ENCODE measurements at places on chromosomes 2 and 18.

DNA sequence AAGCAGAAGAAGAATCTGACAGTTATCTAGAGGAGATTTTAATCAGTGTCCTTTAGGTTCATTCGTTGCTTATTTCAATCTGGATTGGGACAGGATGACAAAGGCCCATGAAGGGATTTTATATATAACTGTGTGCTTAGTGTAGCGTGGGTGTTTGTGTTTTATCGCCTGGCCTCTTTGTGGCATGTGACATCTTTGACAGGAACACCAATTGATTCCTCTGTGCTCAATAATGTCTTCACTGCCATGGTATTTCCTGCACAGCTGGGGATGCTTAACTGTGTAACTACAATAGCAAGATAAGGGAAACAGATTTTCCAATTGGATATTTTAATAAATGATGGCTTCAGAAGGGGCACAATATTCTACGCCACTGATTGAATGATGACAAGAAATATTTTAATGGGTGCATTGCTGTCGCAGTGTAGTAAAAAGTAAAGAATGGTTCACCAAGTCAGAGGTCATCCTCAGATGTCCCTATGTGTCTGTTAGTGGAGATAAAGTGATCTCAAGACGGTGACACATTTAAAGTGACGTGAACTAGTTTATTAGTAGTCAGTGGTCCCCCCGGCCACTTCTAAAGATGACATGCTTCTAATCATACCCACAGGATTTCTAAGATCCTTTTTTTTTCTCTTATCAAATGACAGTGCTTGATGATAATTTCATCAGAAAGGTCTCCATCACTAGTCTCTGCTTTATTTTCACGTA, 160.4 kb downstream of the AGAP1 start:
- no peak for DNase-seq

DNA sequence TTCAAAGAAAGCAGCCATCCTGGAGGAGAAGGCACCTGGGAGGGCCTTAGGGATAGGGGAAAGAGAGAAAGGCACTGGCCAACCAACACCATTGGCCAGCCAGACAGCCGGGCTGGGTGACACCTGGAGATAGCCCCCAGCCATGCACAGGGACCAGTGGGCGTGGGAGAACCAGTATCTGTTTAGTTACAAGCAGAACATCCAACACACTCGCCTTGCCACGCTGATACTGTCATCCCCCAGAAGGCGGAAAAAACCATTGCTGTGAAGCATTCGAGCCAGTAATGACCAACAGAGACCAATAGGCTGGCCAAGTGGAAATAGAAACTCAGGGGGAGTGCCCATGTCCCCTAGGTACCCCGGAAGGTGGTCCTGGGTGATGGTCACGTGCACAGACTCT, 15.5 kb downstream of the ASPRV1 start:
- DNase-seq = no peak

GRCh38 chr2:200382874-200383273, 76.4 kb downstream of the SPATS2L start:
- DNase-seq = no peak

GRCh38 chr2:239053801-239054503, 206.1 kb downstream of the TWIST2 start:
- DNase-seq = no peak

GRCh38 chr18:75783566-75784281, 356.2 kb upstream of the SMIM21 start:
- no peak for DNase-seq

DNA sequence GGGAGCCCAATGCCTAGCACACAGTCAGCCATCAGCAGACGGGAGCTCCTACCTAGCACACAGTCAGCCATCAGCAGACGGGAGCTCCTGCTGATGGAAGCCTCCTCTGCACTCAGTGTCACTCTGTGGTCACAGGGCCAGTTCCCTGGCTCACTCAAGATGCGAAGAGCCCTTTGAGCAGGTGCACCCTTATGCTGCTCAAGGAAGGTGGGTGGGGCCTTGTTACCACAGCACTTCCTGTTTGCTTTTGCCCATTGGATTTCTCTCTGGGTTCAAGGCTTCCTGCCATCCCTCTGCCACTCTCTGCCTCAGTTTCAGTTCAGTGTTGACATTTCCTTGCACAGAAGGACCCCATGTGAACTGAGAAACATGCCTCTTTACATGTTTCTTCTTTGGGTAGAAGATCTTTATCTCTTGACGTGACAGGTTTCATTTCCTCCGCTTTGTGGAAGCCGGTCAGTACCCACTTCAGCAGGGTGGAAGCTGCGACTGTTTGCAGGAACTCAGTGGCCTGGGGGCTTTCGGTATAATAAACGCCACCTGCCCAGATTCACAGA, 11.6 kb downstream of the TRIB2 start:
- no peak for DNase-seq

DNA sequence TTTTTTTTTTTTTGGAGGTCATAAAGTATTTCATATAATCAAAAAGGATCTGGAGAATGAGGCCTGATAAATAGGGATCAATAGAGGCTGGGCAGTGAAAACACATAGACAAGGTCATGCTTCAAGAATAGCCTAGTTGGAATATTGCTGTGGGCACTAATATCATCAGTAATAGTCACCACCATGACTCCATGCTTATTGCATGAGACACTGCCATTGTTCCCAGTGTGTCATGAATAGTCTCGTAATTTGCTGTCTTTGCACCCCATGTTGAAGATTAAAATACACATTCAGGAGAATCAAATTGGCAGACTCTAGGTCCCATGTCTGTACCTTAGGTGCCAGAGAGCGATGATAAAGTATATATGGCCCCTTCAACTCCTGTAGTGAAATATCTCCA, 10.3 kb downstream of the ASXL3 start:
- no peak for DNase-seq

DNA sequence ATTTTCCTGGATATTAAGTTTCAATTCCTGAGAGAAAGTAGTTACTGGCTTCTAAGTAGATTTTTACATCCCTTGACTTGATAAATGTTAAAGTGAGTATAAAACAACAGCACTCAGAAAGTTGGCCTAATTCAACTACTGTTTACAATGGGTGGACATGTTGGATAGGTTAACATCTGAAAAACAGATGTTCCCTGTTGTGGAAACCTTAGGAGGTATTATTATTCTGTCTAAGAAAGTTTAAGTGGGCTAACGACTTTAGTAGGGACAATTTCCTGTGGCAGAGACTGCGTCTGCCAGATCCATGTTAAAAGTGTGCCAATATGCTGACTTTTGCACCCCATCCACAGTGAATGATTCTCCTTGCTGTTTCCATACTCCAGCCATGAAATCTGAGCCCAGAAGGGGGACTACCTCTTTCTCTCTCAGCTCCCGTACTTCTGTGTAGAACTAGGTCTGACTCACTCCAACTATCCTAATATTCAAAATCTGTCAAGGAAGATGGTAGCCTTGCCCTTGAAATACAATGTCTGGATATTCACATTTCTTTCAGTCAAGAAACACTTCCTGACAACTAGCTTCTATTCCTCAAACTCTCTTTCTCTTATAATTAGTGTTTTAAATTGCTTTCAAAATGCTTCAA, 327.5 kb upstream of the HNRNPA3 start:
- DNase-seq = no peak

DNA sequence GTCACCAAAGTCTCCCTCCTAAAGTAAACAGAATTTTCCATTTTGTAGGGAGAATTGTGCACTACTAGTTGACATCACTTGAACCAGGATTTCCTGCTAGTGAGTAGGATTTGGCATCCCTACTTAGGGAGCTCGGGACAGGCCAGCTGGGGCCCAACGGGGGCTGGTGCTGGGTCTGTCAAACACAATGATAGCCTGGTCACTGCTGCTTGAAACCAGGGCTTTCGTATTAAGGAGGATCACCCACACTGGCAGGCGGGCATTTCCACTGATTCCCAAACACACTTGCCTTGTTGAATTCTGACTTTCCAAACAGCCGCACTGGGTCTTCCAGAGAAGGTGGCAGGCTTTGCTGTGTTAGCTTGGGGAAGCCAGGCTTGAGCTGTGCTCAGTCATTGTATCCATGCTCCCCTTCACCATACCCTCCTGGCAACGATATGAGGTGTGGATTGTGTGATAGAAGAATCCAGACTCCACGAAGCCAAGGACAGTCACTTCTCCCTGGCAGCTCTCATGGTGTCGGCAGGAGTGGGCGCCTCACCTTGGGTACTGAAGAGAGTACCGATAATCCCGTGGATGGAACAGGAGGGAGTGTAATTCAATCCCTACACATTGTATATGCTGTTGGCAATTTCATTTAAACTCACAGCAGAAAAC, 7.5 kb downstream of the GDF7 start:
- no peak for DNase-seq

- no peak for DNase-seq
Measured at GRCh38 chr18:12011199-12011956, 30.1 kb downstream of the IMPA2 start.

- DNase-seq = no peak
Measured at GRCh38 chr2:220296174-220296573, 668.7 kb downstream of the SLC4A3 start.

DNA sequence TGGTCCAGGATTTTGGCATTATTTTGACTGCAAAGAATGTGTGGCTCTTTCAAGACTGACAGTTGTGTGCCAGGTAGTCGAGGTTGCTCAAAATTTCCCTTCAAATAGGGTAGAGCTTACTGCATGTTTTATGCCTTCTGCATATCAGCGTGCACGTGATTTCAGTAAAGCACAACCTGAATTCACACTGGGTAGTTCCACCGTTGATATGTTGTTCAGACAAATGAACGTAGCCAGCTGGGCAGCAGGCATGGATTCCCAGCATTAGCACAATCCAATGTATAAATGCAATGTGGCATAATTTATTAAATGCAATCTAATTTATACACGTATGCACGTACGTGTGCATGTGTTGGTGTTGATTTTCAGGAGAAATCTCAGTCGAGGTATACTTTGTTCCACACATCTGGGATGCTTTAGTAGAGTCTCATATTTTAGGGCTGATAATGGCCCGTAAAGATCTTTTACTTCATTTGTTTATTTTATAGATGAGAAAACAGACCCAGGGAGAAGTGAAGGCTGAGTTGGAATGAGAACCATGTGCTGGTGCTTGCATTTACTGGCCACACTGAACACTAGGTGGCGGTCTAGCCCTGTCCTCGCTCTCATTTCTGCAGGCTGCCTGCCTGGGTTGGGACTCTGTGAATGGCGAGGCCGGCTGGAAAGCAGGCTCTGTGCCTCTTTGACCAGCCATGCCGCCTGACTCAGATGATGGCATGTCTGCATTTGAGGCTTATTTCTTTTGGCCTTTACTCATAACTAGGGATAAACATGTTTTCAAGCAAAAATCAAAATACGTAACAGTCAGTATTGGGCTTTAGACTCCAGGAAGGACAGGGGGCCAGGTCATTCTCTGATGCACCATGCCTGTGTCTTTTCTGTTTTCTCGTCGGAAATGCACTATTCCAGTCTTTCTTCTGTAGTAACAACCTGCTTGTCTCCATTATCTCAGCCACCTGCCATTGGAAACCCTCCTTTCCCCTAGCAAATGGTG, 120.4 kb downstream of the RNF144A start:
- no peak for DNase-seq

DNA sequence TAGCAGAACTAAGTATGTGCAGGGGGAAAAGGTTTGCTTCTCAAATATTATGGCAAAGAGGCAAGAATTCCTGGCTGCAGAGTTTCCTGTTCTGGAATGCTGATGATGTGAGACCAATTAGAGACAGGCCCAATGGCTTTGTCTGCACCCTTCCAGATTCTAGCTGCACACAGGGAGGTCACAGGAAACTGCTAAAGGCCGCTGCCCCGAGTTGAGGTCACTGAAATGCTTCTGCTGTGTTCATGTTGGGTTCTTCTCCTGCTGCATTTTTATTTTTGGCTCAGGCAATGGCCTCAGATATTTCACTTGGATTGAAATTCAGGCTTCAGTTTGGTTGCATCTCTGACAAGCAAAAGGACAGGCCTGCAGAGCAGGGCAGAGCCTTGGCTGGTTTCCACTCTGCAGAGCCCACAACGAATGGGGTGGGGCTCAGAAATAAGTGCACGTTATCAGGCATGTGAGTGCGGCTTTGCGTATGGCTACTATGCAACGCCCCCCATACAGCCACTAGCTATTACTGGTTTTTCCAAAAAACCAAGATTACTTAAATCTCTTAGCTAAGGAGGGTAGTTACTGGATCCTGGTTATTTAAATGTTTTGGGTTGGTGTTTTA, 66.9 kb upstream of the FZD5 start:
- no peak for DNase-seq

- no peak for DNase-seq
Measured at GRCh38 chr2:165857876-165858275, 63.8 kb upstream of the GALNT3 start.

DNA sequence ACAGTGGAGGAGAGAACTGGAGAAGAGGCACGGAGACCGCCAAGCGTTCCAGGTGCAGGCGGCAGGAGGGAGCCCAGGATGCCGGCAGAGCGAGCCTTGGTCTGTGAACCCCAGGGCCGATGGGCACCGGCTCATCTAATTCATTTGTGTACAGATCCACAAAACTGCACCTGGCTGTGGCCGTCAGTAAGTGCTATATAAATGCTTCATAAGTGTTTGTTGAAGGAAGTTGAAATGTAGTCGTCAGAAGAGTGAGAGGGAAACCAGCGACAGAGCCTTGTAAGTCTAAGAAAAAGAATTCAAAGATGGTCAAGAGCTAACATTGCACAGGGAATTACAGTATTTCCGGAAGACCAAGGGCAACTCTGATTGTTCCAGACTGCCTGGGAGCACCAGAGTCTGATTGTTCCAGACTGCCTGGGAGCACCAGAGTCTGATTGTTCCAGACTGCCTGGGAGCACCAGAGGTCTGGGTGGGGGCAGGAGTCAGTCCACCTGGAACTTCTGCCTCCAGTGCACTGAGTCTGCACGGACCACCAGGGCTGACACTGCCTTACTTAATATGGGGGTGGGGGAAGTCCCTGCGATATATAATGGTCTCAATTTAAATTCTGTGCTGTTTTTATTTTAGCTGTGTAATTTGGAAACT, 112.3 kb downstream of the BCL2 start:
- DNase-seq = no peak

- DNase-seq = no peak
Measured at GRCh38 chr2:223697892-223698645, 95.9 kb upstream of the SCG2 start.

DNA sequence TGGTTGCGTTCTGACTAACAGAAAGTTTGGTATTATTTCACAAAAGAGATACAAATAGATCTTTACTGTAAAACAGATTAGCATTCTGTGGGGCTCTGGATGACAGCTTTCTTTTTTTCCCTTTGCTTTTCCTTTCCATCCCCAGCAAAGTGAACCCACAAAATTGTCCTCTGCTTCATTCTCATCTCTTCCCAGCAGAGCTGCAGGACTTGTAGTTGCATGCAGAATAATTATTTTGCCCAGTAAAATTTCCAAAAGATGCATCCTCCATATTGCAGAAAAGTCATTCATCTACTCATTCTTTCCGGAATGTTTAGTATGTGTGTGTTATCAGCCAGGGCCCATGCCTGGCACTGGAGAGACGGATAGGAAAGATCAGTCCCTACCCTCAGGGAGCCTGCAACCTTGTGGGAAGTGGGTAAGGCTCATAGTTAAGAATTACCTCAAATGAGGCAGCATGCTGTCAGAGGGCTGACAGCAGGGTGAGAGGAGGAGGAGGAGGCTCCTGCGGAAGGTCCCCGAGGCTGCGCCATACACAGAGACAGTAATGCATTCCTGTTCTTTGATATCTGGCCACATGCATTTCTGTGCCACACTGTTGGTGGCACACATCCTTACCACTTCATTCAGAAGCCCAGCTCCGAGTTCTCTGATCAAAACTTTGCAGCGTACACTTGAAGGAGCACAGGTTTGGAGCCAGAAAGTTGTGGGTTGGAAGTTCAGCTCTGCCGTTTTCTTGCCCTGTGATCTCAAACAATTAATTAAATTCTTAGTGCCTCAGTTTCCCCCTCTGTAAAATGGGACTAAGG, 225.4 kb downstream of the MYCN start:
- no peak for DNase-seq
